ENCODE measurements at places on chromosomes 5 and 9. TPM values are rescaled to one million over a fixed set of nuclear protein-coding genes. Genes with fewer than 3 reads are reported as not detected.

Gene IL4
- total RNA-seq: not detected

Gene HAPLN1
- total RNA-seq: not detected

Gene FOXE1
- total RNA-seq: not detected

Gene GDNF
- total RNA-seq: not detected

Gene ANKRD34B
- total RNA-seq: not detected

Gene FBLL1
- 0.53 TPM for total RNA-seq

Gene SLCO6A1
- total RNA-seq: not detected

DNA sequence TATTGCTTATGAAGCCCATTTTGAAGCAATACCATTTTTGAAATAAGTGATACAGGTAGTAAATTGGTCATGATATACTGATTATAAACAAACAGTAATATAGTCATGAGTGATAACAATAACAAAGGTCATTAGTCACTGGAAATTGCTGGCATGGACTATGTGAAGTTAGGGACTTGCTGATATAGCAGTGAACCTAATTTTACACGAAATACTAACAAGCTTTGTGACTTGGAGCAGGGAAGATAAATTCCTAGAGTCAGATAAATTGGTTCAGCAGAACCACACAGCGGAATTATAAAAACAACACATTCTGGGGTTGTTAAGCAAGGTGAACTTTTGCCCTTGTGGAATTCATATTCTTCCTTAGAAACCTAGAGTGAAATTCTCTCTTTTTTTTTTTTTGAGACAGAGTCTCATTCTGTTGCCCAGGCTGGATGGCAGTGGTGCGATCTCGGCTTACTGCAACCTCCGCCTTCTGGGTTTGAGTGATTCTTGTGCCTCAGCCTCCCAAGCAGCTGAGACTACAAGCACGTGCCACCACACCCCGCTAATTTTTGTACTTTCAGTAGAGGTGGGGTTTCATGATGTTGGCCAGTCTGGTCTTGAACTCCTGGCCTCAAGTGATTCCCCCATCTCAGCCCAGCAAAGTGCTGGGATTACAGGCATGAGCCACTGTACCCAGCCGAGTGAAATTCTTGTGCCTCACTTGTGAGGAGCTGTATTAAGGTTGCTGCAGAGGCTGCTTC, 6.0 kb downstream of the UGCG start:
- no peak for DNase-seq

DNA sequence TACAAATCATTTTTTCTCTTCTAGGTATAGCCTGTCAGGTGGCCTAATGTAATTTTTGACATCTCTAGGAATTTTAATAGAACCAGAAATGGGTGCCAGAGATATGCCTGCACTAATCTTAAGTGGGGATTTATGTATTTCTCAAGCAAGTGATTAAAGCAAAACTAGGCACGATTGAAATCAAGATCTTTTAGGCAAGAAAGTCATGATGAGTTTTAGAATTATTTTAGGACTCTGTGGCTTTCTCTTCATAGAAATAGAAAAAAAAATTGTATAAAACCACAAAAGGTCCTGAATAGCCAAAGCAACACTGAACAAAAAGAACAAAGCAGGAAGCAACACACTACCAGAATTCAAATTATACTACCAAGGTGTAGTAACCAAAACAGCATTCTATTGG, 952 bp upstream of the AMACR start:
- DNase-seq: no peak

DNA sequence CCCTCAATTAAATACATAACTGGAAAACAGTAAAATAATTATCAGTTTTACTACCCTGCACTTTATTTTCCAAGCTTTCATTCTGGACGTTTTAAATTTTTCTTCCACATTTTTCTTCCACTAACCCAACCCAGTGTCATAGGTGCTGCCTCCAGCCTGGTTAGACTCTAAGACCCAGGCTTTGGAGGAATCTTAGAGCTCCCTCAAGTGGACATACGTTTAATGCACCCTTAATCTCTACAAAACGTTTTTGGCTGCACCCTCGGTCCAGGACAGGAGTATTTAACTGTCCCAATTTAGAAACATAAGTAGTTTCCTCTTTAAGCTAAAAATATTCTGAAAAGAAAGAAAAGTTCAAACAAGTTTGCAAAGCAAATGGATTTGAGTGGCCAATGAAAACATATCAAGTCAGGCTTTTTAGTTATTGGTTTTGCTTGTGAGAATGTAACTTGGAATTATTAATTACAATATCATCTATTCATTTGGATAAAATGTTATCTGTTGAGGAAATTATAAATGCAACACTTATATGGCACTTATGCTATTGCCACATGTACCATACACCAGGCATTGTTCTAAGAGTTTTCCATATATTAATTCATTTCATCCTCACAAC, 38.9 kb downstream of the CDH6 start:
- peak; percentile 49 for DNase-seq

GRCh38 chr9:90044263-90044662, 439.5 kb downstream of the GADD45G start:
- DNase-seq: no peak

- no peak for DNase-seq
Observed at GRCh38 chr5:115456056-115456455, 88.5 kb downstream of the FEM1C start.
